ENCODE measurements at places on chromosomes 2 and 18. TPM values are rescaled to one million over a fixed set of nuclear protein-coding genes. Genes with fewer than 3 reads are reported as not detected.

DNA sequence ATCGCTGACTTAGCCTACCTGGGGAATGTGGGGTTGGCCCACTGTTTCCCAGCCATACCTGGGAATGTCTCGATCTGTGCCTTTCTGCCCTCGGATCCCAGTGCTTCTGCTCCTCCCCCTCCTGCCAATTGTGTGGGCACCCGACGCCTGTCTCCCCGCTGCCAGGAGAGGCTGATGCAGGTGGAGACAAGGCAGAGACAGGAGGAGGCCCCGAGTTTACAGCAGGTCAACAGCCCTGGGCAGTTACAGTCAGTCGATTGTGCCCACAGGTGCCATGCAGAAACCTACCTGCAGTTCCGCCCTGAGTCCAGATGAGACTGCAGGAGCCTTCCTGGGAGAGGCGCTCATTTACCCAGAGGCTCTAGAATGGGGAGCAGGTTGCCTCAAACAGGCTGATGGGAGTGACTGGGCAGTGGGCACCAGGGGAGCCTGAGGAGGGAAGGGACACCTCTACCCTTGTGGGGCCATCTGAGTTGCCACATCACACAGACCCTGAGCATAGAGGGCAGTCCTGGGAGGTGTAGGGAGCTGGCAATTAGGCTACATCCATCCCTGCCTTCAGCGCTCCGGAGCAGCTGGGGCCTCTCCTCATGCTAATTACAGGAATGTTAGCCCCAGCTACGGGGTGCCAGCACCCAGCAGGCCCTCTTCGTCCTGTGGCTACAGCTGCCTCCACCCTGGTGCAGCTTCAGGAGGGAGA lies 300.1 kb downstream of the NDUFA10 start:
- DNase-seq = no peak
- H3K36me3 ChIP-seq = no peaks in the 10 kb centered on the region
- H3K27ac ChIP-seq = no peak overlapping the region
- H3K4me1 ChIP-seq = peaks cover under 1% of the 10 kb centered on the region

The ANKRD36 gene
- 50.5 TPM for total RNA-seq

DNA sequence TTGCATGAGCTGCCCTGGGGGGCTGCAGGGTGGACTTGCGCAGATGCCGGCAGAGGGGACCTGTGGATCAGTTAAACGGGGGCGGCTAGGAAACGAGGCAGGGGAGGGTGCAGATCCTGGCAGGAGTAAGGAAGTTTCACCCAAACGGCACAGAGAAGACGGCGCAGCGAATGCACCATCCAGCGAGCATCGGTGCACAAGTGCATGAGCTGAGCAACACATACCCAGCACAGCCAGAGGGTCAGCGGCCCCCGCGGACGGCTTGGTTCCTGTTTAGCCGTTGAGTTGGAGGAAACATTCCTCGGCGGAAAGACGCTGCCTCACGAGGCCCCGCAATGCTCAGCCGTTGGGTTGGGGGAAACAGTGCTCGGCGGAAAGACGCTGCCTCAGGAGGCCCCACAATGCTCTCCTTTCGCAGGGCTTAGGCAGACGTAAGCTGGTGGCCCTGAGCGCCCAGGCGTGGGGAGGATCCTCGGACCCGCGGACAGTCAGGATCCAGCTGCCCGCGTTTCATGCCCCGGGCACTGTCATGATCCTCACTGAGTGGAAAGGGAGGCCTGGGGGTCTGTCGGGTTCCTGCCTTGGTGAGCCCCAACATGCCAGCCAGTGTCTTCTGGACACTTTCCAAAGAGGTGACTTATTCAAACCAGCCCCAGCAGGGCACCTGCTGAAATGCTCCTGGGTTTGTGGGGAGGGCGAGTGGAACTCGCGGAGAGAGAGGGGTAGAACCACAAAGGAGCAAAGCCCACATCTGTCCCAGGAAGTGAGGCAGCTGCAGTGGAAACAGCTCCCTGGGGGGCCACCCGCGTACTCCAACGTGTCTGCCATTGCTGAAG lies 86.3 kb downstream of the NDUFA10 start:
- no peaks in the 10 kb centered on the region for H3K27me3 ChIP-seq
- no peaks in the 10 kb centered on the region for H3K36me3 ChIP-seq
- no peak overlapping the region for H3K4me3 ChIP-seq
- no peak overlapping the region for H3K27ac ChIP-seq
- no peak for DNase-seq

DNA sequence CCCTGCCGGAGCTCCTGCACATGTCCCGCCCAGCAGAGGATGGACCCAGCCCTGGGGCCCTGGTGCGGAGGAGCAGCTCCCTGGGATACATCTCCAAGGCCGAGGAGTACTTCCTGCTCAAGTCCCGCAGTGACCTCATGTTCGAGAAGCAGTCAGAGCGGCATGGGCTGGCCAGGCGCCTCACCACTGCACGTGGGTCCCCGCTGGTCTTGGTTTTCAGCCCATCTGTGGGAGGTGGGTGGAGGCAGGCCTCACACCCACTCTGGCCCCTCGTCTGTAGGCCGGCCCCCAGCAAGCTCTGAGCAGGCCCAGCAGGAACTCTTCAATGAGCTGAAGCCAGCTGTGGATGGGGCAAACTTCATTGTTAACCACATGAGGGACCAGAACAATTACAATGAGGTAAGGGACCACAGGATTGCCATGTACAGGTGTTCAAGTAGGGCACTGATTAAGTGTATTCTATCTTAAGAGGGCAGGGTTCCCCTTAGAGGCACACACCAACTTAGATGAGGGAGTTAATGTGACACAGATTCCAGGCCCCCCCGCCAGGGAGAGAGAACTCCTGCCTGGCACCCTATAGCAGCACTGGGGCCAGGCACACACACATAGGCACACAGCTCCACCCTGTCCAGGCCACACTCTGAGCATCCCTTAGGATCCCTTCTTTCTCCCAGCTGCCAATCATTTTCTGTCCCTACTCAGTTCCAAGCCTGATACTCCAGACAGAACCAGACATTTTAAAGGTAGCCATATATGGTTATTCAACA lies 5.4 kb upstream of the CHRNG start:
- H3K36me3 ChIP-seq = no peaks in the 10 kb centered on the region
- no peak overlapping the region for H3K27ac ChIP-seq
- H3K4me1 ChIP-seq = peaks cover 6% of the 10 kb centered on the region
- DNase-seq = no peak

GRCh38 chr2:214232271-214232670 lies 178.6 kb upstream of the VWC2L start:
- no peak overlapping the region for H3K27ac ChIP-seq
- H3K27me3 ChIP-seq = no peaks in the 10 kb centered on the region
- H3K4me1 ChIP-seq = no peaks in the 10 kb centered on the region
- DNase-seq = no peak
- no peaks in the 10 kb centered on the region for H3K36me3 ChIP-seq

The SPTBN1 gene
- total RNA-seq = 134 TPM

- H3K27ac ChIP-seq = no peak overlapping the region
- H3K27me3 ChIP-seq = no peaks in the 10 kb centered on the region
- peaks cover 8% of the 10 kb centered on the region for H3K4me1 ChIP-seq
- H3K36me3 ChIP-seq = no peaks in the 10 kb centered on the region
- no peak overlapping the region for H3K4me3 ChIP-seq
These were observed 96.8 kb upstream of the PPP1CB start for GRCh38 chr2:28654663-28655320.

DNA sequence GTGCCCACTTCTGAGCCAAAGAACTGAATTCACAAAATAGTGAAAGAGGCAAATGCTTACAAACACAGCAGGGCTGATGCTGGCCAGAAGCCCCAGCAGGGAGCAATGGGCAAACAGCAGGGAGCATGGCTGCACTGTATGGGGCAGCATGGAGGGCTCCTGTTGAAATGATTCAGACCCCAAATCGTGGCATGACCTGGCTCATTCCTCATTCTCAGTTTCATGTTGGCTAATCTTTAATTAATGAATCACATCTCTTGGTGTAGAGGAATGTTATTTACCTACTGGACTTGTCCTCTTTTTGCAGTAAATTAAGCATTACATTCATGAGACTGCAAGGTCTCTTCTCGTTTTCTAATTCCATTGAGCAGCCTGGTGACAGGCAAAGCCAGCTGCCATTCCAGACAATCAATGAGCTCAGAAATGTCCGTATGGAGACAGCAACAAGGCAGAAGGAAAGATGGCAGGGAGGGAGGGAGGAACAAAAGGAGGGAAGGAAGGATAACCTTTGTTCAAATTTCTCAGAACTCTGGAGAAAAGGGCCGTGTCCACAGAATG lies 84.9 kb upstream of the ST8SIA3 start:
- DNase-seq = no peak
- H3K4me1 ChIP-seq = no peaks in the 10 kb centered on the region
- no peak overlapping the region for H3K27ac ChIP-seq
- H3K36me3 ChIP-seq = no peaks in the 10 kb centered on the region

- H3K36me3 ChIP-seq = no peaks in the 10 kb centered on the region
- no peaks in the 10 kb centered on the region for H3K27me3 ChIP-seq
- no peak for DNase-seq
- no peak overlapping the region for H3K4me3 ChIP-seq
- no peak overlapping the region for H3K27ac ChIP-seq
These were observed 6.2 kb upstream of the ARMC9 start for GRCh38 chr2:231191896-231192872.

The C1QL2 gene
- not detected for total RNA-seq

DNA sequence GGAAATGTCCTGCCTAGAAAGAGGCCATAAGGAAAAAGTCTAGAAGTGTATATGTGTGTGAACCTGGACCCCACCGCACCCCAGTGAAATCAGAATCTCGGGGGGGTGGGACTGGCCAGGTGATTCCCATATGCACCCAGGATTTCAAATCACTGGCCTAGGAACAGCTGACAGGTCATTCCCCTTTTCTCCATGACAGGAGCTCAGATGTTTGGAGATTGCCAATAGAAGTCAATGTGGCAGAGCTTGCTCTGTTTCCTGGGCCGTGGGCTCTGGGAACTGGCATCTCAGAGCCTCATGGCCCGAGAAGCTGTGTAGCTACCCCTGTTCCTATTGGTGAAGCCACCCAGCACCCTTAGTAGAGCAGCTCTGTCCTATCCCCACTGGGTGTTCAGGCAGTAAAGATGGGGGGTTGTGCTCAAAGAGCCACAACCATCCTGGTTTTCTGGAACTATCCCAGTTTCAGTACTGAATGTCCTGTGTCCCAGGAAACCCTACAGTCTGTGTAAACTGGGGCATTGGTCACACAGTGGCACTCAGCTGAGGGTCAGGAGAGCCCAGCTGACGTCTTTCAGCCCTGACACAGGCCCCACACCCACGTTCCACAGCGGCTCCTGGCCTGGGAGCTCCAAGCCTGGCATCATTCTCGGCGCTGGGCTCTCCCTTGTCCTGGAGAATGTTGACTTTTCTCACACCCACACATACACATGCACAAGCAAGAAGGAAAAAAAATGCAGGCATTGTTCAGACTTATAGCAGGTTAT lies 18.9 kb downstream of the GNLY start:
- H3K4me3 ChIP-seq = no peak overlapping the region
- no peaks in the 10 kb centered on the region for H3K36me3 ChIP-seq
- peaks cover 25% of the 10 kb centered on the region for H3K27me3 ChIP-seq
- no peak overlapping the region for H3K27ac ChIP-seq

GRCh38 chr18:3720159-3720558 lies 270.2 kb downstream of the TGIF1 start:
- H3K36me3 ChIP-seq = no peaks in the 10 kb centered on the region
- peaks cover 3% of the 10 kb centered on the region for H3K4me1 ChIP-seq
- no peak for DNase-seq
- H3K27ac ChIP-seq = no peak overlapping the region
- no peaks in the 10 kb centered on the region for H3K27me3 ChIP-seq

- H3K4me1 ChIP-seq = no peaks in the 10 kb centered on the region
- DNase-seq = no peak
- no peak overlapping the region for H3K27ac ChIP-seq
- H3K36me3 ChIP-seq = no peaks in the 10 kb centered on the region
- H3K27me3 ChIP-seq = peaks cover 2% of the 10 kb centered on the region
These were observed 1.1 kb downstream of the SERPINB10 start for GRCh38 chr18:63908858-63909257.

- no peaks in the 10 kb centered on the region for H3K36me3 ChIP-seq
- peaks cover 35% of the 10 kb centered on the region for H3K4me1 ChIP-seq
- DNase-seq = no peak
- H3K27me3 ChIP-seq = no peaks in the 10 kb centered on the region
- peak overlapping the region; percentile 11 for H3K4me3 ChIP-seq
These were observed 24.7 kb upstream of the NMUR1 start for GRCh38 chr2:231554748-231555545.

GRCh38 chr18:70663141-70663540 lies 374.3 kb downstream of the SOCS6 start:
- peak overlapping the region; percentile 66 for H3K27ac ChIP-seq
- peaks cover 15% of the 10 kb centered on the region for H3K4me1 ChIP-seq
- H3K27me3 ChIP-seq = no peaks in the 10 kb centered on the region
- no peak overlapping the region for H3K4me3 ChIP-seq
- DNase-seq = no peak

The CPO gene
- total RNA-seq = not detected

The BOLL gene
- not detected for total RNA-seq

The ACTR1B gene
- 124 TPM for total RNA-seq

DNA sequence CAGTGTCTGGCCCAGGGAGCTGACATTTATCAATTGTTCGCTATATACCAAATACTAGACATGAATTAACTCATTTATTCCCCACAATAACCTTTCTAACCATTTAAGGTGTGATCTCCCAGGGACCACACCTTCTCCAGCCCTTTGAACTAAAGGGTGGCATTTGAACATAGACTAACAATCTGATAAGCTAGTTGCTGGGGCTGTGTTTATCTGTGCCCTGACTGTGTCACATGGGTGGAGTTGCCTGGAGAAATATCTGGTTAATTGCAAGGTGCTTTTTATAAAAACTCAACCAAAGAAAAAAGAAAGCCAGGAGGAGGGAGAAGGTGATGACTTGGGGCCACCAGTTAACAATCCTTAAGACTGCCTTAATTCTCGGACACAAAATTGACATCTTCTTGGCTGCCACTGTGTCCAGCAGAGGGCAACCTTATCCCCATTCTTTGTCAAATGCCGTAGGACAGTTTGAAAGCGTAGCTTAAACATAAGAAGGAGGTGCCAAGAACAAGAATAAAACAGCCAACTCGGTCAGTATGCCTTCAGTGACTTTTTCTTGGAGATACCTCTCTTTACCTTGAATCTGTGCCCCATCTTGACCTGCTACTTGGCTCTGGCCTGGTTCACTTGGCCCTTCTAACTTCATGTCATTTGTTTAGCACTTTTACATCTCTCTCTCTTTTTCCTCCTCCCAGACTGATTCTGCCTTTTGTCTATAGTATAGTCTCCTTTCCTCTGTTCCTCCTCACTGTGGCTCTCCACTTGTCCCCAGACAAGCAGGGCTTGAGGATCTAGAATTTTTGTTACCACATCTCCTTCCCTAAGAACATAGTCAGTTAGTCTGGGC lies 183.4 kb downstream of the MYO3B start:
- peak; percentile 21 for DNase-seq
- no peaks in the 10 kb centered on the region for H3K27me3 ChIP-seq
- H3K4me3 ChIP-seq = no peak overlapping the region
- H3K27ac ChIP-seq = no peak overlapping the region

All from T-cell (primary cell).